ENCODE measurements at places on chromosomes 12 and 14.

- DNase-seq, result no peak
Measured at GRCh38 chr12:104581005-104581570, 124.3 kb downstream of the CHST11 start.

DNA sequence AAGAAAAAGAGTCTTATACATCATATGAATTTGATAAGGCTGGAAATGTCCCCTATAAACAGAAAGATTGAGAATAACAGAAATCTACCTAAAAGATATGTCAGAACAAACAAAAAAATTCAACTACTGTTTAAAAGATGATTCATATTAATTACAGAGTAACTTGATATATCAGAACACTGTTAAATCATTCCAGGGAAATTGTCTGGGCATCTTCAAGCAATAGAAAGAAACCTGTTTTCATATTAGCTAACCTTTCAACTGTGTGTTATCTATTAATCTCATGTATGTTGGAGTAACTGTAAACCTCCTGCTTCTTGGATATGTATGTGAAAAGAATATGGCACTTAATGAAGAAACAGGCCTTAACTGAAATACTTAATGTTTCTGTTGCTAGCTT is 96.7 kb downstream of the NUBPL start:
- no peak for DNase-seq

GRCh38 chr14:32552766-32553165 is 223.7 kb downstream of the AKAP6 start:
- no peak for DNase-seq

DNA sequence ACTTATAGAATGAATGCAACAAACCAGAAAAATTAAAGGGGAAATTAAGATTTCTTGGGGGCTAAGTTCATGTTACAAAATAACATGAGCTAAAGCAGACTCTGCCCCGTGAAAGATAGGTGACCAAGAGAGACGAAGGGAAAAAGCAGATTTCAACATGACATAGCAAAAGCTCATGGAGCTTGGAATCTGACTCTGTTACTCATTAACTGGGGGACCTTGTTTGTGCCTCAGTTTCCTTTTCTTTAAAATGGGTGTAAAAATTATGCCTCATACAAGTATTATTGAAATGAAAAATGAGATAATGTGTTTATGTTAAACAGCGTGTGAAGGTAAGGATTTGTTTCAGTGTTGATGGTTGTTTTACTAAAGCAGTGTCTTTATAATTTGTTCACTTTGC is 11.5 kb downstream of the BICDL1 start:
- DNase-seq, result no peak

- no peak for DNase-seq
Measured at GRCh38 chr12:88625356-88625755, 45.1 kb upstream of the KITLG start.

GRCh38 chr12:63998584-63998983 is 154.1 kb downstream of the SRGAP1 start:
- no peak for DNase-seq

DNA sequence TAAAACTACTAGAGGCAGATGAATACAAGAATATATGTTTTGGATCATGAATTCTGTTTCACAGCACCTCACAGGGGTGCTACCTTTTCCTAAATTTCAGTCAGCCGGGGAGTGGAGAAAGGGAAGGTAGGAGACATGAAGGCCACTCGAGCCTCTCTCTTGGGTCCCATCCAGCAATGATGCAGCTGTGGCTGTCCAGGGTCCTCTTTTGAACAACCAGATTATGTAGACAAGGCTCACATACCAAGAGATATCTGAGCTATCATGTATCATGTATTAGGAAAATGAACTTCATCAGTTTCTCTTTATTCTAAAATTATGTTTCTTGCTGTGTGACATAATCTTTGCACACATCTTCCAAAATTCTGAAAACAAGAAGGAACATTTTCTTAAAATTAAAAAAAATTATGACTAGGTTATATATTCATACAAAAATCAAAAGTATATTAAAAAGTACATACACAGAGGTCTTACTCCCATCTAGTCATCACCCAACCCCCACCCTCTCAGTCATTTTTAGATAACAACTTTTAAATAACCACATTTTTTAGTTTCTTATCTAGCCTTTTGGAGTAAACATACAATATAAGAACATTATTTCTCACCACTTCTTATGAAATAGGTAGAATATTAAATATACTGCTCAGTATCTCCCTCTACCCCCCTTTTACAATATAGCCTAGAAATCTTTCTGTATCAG is 88.7 kb downstream of the ACADS start:
- DNase-seq, result no peak

GRCh38 chr14:101174980-101175606 is 271.6 kb upstream of the RTL1 start:
- DNase-seq, result no peak

GRCh38 chr12:120367924-120368788 is 808 bp downstream of the MSI1 start:
- DNase-seq, result no peak

DNA sequence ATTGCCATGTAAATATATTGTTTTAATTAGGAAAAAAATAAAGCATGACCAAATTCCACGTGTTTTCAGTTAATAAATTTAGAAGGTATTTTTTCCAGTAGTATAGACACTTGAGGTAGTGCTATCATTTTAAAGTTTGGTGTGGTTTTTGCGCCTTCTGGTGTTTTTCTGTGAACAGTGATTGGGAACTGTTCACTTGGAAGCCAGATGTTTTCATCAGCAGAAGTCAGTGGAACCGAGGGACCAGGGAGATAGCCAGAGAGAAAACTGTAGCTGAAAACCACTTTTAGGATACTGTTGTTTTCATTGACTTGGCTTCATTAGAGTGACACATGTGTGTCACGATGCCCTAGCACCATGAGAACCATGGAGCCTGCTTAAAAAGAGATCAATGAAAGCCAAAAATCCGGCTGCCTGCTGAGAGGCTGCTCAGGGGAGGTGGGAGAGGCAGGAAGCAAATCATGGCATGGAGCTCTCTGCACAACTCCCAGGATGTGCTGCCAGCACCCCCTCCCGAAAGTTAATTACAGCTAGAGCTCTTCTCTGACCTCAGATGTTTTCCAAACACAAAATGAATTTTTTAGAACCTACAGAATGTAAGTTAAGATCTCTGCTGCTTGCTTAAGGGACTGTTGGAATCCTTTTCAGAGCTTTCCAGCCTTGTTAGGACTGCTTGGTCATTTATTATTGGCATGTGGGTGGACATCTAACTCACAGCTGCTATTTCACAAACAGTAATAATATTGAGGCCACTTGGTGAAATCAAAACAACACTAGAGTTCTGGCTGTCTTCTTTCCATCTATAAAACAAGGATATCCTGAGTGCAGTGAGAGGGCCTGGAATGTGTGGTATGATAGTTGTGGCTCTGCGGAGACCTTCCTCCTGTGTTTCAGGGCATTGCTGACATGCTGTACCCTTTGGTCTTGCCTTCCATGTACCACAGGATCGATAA is 192.3 kb downstream of the ANO4 start:
- no peak for DNase-seq

Data from AML-193 (cell line).